Colonic mucosa (tissue), 4 donors: ENCODE measurements at places on chromosomes 5 and 9.
A peak's percentile ranks its signal among the peaks of the same experiment; 100 is the strongest.

DNA sequence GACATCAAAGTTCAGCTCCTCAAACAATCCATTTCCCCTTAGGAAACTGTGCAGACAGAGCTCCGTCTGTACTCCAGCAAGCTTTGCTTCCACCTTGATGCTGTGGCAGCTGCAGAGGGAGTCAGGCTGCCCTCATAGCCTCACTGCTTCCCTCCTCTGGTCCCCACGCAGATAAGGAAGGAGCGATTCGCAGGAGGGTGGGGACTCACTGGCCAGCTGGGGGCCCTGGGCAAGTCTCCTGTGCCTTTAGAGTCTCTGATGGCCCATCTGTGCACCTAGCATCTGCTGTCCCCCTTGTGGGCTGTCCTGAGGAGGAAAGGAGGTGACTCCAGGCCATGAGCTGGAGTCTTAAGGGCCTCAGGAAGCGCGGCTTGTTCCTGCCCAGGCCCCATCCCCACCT lies 121.5 kb downstream of the ENTREP1 start:
- DNase-seq = no peak

DNA sequence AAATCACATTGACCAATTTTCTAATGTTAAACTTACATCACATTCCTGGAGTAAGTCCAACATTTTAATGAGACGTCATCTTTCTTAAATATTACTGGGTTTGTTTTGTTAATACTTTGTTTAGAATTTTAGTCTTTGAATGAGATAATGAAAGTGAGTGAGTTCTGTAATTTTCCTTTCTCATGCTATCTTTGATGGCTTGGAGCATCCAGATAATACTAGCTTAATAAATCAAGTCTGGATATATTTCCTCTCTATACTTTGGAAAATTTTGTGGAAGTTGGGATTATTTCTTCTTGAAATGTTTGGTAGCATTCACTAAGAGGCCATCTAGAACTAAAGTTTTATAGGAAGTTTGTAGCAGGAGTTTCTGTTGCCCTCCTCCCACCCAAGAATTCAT lies 90.8 kb upstream of the IL7R start:
- DNase-seq = no peak

- DNase-seq = peak; percentile 33
Observed at GRCh38 chr5:171450423-171451331, 31.2 kb downstream of the FGF18 start.

GRCh38 chr9:70551396-70551795 lies 136.9 kb upstream of the KLF9 start:
- no peak for DNase-seq

DNA sequence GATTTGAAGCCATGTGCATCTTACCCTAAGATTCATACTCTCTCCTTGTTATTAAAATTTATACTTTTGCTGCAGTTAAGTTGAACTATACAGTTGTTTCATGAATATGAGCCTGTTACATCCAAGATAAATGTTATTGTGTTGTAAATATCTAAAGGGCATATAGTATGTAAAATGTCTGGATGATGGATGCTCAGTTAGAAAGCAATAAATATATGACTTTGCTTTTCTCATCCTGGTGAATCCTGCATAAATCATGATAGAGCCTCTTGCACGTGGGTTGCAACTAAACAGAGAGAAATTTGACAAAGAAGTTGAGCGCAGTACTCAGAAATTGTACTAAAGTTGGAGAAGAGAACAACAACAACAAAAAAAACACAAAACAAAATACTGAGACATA lies 99.5 kb downstream of the PRDM9 start:
- DNase-seq = no peak

GRCh38 chr9:93083592-93084470 lies 12.2 kb upstream of the CARD19 start:
- DNase-seq = peak; percentile 16

- DNase-seq = no peak
Observed at GRCh38 chr5:11377896-11378295, 526.4 kb downstream of the CTNND2 start.

GRCh38 chr5:149748471-149749094 lies 18.5 kb downstream of the PPARGC1B start:
- DNase-seq = no peak

DNA sequence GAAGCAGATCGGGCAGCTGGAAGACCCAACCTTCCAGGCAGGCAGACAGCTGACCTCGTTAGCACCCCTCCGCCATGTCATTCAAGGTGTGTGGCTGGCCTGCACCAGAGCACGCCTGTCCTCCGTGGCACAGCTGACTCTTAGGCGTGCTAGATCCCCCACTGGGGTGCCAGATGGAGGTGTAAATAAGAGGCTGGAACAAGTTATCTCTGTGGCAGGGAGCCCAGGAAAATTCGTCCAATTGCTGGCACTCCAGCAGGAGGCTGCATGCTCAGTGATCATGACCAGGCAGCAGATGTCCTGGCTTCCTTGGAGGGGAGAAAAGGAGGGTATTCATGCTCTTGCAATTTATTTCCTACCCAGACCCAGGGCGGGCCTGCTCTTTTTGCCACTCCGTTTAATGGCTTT lies 7.8 kb upstream of the ALDOB start:
- no peak for DNase-seq

DNA sequence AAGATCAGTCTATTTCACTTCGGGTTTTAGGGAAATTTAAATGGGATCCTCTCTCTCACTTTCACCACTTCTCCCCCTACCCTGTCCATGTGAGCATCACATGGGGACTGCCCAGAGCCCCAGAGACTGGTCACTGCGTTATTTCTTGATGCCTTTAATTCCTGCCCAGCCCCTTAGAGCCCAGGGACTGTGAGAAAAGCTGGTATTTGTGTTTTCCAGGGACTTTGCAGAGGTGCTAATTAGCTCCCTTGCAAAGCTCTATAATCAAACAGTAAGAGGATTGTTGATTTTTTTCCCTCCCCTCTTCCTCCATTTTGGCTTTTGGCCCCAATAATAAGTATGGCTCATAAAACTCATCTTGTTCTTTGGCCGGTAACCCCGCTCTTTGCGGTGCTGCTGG lies 35.6 kb downstream of the NTRK2 start:
- no peak for DNase-seq

DNA sequence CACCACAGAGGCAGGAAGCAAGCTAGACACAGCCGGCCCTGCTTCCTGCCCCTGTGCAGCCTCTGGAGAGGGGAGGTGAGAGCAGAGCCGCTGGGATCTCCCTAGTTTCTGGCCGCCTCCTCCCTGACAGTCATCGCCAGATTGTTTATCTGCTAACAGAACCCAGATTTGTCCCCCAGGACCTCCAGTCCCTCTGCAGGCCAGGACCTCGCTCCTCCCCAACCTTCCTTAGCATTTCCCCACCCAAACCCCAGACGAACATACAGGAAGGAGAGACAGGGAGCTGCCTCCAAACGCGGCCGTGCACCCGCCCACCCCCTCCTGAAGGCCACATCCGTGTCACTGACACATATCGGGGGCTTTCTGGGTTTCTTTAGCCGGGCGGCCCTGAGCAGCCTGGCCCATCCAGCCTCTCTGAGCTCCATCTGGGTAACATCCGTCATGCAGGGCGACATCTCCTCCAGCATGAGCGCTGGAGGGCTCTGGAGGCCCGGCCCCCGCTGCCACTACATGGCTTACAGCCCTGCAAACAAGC lies 47.5 kb downstream of the DBH start:
- DNase-seq = no peak

DNA sequence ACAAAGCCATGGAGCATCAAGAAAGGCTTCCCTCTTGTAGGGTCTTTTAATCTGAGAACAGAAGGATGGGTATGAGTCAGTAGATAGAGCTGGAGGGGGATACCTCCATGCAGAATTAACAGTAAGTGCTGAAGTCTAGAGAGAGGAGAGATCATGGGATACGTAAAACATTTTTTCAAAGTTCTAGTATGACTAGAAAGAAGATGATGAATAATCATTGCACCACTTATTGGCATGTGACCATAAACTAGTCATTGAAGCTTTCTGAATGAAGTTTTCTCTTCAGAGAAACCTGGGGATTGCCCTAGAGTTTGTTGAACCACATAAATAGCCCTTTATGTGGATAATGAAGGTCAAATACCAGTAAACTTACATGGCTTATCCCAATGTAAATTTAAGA lies 48.6 kb upstream of the PTPRD start:
- DNase-seq = no peak

DNA sequence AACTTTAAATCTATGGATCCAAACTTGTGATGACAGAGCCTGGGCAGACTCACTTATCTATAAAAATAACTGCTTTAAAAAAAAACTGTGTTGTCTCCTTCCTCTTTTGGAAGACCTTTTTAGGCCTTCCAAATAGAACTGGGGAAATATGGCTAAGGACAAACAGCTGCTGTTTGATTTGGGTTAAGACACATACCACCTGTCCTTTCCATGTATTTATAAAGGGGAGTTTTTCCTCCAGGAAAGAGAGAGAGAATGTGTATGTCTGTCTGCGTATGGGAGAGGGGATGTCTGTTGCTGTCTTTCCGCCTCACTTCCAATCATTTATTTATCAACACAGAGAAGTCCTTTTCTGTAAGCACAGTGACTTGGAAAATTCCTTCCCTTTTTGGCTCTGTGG lies 2.8 kb downstream of the ARHGEF37 start:
- no peak for DNase-seq

GRCh38 chr9:6911901-6912638 lies 154.3 kb downstream of the KDM4C start:
- no peak for DNase-seq

DNA sequence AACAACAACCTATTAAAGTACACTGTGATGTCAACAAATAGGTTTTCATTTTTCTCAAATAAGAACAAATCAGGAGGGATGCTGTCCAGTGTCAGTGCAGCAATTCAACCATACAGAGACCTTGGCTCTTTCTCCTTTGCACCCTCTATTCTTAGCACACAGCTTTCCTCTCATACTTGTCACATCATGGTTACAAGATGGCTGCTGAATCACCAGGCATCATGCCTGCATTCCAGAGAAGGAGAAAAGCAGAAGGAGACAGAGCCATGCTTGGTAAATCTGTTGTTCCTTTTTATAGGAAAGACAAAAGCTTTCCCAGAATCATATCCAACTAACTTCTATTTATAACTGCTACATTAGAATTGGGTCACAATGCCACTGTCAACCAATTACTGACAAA lies 124.7 kb upstream of the VLDLR start:
- no peak for DNase-seq

GRCh38 chr9:7844242-7844641 lies 44.7 kb upstream of the DMAC1 start:
- DNase-seq = peak; percentile 23

DNA sequence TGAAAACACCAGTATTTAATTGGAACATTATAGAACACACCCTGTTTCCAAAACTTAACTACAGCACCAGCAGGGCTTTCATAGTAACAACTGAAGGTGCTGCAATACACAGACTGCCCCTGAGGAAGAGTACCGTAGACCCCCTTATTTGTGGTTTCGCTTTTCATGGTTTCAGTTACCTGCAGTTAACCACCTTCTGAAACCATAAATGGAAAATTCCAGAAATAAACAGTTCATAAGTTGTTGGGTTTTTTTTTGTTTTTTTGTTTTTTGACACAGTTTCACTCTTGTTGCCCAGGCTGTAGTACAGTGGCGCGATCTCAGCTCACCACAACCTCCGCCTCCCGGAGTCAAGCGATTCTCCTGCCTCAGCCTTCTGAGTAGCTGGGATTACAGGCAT lies 9.5 kb upstream of the GLDC start:
- DNase-seq = no peak

- DNase-seq = no peak
Observed at GRCh38 chr9:37538099-37538498, 38.1 kb downstream of the FBXO10 start.

GRCh38 chr5:110099572-110099971 lies 409.8 kb downstream of the MAN2A1 start:
- no peak for DNase-seq

DNA sequence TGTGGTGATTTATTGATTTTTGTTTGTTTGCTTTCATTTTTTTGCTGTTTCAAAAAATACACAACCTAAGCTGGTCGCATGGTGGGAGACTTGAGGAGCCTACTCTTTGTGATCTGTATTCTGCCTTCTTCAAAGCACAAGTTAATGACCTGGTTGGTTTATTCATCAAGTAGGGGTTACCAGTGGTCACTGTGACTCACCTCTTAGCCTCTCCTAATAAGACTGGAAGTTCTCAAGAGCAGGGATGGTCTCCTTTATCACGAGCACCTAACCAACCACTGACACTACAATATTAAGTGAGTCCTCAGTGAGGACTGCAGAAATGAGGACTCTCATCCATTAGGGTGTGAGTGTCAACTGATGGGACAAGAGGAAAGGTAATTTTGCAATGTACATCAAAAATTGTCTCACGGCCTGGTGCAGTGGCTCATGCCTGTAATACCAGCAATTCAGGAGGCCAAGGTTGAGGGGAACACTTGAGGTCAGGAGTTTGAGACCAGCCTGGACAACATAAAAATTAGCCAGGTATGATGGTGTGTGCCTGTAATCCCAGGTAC lies 13.6 kb upstream of the MTMR12 start:
- DNase-seq = no peak

DNA sequence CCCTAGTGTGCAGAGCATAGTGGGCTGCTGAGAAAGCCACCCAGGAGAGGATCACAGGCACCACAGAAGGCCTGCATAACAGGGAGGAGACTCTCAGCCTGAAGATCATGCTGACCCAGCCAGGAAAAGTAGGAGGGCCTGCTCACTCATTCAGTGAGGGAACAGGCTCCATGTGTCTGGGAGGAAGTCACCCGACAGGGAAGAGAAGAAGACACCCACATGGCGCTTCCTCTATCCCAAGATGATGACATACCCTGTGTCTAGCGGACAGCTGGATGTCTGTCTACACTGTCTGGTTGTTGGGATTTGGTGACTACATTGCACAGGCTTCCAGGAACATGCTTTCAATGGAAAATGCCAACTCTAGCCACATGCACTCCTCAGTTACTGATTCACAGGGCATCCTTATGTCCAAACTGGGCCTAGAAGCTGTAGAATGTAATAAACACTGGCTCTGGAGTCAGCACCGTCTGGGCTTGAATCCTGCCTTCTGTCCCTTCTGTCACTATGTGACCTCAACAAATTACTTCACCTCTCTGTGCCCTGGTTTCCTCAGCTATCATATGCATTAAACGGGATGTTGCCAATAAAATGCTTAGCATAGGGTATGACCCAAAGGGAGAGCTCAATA lies 47.6 kb downstream of the KLHL3 start:
- no peak for DNase-seq

GRCh38 chr5:97125125-97125683 lies 17.2 kb downstream of the LIX1 start:
- no peak for DNase-seq

GRCh38 chr9:107065549-107065948 lies 202.6 kb downstream of the ZNF462 start:
- DNase-seq = no peak

- no peak for DNase-seq
Observed at GRCh38 chr9:89351584-89352300, 33.4 kb downstream of the SECISBP2 start.

GRCh38 chr5:44997506-44997905 lies 188.8 kb downstream of the MRPS30 start:
- DNase-seq = no peak

DNA sequence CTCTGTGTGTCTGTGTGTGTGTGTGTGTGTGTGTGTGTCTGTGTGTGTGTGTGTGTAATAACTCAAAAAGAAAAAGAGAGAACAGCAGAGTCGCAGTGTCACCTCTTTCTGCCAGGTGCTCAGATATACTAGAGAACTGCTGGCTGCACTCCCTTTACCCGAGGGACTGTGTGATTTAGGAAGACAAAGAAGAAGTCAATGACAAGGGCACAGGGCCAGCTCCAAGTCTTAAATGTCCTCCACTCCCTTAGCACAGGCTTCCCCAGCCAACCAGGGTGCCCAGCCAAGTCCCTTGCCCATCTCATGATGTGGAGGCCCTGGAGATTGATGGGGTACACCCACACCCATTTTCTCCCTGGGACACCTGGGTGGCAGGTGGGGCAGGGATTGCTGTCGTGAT lies 8.7 kb downstream of the CCNJL start:
- DNase-seq = no peak
